Stimulated activated CD4-positive, alpha-beta T cell treated with anti-CD3 and anti-CD28 coated beads, Interleukin-1b, Interleukin-23, amount 100 ng/mL, for 1 hour (primary cell): ENCODE measurements at places on chromosomes 5 and 9.

DNA sequence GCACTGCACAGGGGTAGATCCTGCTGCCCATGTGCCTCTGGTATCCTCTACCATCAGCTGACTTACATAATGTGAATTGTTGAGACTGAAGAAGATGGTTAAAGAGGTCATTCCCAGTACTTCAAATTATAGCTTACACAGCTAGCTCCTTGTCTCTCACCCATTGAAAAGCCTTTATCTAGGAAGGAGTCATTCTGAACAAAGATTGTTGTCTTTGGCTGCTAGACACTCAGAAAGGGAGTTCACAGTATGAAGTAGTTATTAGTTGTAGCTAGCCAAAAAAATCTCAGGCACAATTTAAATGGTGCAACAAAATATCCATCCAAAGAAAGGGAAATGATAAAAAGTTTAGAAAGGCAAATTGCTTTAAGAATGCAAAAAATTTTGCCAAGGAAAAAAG lies 102.0 kb upstream of the NREP start:
- DNase-seq: no peak

- no peak for DNase-seq
Observed at GRCh38 chr9:73880101-73880500, 617.0 kb upstream of the RORB start.

- DNase-seq: no peak
Observed at GRCh38 chr9:92494856-92495255, 12.6 kb upstream of the ASPN start.

- no peak for DNase-seq
Observed at GRCh38 chr9:98191671-98192502, 550 bp downstream of the CORO2A start.

DNA sequence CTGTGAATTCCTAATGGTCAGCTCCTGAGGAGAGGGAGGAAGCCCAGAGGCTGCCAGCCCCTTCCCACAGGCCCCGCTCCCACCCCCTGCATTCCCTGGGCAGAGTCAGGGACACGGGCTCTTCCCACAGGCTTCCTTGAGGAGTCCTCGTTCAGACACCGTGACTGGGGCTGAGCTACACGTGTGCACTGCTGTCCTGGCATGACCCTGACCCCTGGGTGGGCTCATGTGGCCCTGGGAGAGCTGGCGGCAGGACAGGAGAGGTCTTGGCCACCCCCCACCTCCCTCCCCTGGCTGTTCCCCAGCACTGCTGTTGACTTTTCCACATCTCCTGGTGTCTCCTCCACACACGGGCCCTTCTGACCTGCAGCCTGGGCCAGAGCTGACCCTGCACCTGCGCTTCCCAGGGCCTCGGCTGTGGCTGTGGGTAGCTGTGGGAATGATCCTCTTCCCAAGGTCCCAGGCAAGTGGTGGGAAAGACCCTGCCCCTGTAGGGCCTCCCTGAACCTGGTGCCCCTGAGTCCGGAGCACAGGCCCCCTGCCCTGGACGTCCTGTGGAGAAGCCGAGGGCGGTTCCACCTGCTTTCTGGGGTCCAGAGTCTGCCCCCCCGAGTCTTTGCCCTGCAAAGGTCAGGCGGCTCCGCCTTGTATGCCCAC lies 56.5 kb upstream of the NKD2 start:
- DNase-seq: no peak

- no peak for DNase-seq
Observed at GRCh38 chr9:98906273-98907040, 37.2 kb upstream of the COL15A1 start.

DNA sequence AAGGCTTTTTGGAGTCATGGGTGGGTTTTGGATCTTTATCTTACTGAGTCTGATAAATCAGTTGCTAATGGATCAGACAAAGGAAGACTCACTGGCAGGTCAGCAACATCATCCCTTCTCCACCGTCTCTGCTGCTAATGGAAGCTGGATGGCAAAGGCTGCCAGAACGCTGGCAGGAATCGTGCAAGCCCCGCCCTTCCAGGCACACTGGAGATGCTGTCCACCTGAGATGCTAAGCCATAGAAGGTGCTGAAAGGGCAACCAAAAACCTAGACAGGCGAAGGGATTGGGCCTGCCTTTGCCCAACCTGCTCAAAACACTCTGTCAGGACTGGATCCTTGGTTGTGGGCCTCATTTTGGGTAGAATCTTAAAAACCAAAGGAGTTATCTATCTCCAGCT lies 139.5 kb upstream of the FSTL4 start:
- DNase-seq: no peak

DNA sequence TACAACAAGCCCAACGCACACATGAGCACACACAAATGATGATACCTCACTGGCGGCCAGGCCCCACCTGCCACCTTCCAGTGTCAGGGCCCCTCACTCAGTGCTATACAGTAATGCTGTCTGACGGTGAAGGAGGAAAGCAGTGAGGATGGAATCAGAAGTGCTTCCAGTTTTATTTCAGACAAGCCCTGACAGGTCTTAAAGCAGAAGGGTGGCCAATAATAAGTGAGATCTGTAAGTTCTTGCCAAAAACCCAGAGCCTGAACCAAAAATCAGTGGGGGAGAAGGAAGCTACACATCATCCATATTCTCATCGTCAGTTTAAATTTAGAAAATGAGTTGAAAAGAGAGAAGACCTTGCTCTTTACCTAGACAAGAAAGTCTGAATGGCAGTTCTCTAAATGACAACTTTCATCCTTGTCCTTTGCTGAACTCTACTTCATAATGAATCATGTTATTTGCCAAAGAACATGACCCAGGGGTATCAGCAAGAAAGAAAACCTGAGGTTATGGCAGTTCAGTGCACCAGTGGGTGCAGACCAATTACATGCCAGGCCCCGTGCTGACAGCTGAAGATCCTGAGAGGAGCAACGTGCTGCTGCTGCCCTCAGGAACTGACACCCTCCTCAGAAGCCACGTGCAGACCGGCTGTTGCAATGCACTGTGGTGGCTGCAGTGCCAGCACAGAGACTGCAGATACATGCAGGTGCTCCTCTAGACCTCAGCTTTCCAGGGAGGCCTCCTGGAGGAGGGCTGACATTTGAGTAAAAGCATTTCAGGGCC lies 118.7 kb downstream of the DROSHA start:
- no peak for DNase-seq

DNA sequence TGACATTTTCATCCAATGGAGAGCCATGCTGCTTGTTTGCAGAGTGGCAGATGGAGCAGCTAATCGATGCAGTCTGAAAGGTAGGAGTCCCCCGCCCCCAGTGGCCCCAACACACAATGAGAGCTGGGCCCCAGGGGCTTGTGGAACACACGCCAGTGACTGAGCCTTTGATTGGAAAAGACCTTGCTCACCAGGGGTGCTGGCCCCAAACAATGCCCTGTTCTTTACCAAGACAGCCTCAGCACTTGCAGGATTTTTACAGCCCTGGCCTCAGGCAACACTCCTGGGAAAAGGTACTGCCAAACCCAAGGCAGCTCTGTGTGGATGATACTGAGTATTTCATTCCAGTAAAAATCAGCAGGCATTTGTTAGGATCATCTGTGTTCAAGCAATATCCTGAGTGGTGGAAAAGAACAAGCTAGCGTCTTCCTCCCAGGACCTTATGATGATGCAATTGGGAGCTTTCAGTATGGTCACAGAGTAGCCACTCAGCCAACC lies 276.8 kb upstream of the CLINT1 start:
- DNase-seq: no peak

GRCh38 chr9:21690561-21690960 lies 111.9 kb upstream of the MTAP start:
- DNase-seq: no peak

DNA sequence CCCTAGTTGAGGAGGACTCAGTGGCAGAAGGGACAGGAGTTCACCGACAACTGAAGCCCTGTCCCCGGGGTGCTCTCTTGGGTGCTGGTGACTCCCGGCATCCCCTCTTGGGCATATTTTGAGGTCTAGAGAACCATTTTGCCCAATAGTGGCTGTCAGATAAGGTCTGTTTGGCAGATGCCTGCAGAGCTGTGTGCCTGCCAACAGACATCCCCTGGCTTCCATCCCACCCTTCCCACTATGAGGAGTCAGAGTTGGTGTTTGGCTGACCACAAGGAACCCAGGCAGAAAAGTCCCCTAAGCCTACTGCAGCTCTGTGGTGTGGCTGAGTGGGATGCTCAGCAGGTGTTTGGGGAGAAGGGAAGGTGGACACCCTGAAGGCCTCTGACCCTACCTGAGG lies 207.0 kb downstream of the AUH start:
- no peak for DNase-seq

- no peak for DNase-seq
Observed at GRCh38 chr5:10740384-10740783, 20.6 kb downstream of the DAP start.

DNA sequence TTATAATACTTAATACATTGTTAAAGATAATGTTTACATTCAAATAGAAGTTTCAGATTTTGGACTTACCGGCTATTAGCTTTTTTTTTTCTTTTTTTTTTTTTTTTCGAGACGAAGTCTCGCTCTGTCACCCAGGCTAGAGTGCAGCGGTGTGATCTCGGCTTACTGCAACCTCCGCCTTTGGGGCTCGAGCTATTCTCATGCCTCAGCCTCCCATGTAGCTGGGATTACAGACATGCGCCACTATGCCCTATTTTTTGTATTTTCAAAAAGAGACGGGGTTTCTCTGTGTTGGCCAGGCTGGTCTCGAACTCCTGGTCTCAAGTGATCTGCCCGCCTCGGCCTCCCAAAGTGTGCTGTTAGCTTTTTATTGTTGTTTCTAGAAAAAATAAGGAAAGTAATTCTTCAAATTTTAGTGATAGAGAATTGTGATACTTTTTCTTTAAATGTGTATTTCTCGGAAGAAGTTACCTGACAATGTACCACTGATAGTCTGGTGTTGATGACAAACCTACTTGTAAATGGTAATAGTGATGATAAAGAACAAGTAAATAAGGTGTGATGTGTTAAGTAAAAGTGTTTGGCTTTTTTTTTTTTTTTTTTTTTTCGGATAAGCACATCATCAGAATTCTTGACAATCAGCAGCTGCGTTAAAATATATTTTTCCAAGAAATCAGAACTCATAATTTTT lies 2.7 kb downstream of the CDC42SE2 start:
- DNase-seq: no peak

DNA sequence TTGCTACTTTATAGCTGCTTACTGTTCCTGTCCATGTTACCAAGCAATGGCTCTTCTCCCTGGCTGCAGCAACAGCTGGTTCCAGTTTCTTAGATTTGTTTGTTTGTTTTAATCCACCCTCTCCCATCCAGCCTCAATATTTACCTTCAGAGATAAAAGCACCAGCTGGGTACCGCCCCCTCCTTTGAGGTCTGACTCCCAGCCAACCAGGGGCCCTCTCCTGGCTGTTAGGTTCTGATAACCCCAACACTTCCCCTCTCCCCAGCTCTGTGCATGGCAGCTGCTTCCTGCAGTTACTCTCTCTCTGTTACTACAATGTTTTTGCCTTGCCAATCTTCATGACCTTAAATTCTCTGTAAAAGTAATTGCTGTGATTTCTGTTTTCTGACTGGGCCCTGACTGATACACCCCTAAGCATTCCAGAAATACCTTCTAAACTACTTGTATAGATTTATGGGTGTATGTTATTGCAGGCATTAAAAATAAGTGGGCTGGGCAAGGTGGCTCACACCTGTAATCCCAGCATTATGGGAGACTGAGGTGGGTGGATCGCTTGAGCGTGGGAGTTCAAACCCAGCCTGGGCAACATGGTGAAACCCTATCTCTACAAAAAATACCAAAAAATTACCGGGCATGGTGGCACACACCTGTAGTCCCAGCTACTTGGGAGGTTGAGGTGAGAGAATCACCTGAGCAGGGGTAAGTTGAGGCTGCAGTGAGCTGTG lies 2.6 kb upstream of the GCNT1 start:
- no peak for DNase-seq

DNA sequence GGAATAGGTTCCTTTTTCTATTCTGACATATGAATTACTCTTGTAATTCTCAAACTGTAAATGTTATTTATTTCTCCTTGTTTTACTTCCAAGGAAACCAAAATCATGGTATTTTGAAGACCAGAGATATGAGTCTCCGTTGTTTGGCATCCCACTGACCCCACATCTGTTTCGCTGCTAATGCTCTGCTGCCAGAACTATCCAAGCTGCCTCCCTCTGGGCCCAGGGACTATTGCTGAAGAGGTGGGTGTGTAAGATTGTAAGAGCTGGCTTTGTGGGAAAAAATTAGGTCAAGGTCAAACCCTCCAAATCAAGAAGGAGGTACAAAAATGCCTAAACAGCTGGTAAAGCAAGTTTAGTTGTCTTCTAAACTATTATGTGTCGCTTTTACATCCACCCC lies 129.4 kb upstream of the MYO10 start:
- no peak for DNase-seq

GRCh38 chr9:34046784-34047379 lies 1.8 kb downstream of the UBAP2 start:
- DNase-seq: no peak

DNA sequence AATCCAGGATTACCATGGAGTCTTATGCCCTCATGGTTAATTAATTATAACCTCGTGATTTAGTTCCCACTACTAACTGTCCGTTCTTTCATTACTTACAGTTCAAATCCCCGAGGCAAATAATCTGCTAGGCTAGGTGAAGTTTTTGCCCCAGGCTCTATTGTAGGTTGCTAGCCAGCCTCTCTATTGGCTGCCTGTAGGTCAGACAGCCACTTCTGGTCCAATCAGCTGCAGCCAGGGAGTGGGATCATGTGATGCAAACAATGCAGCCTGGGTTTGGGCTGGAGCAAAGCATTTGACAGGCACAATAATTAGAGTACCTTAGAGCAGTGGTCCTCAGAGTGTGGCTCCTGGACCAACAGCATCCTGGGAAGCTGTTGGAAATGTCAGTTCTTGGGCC lies 17.7 kb downstream of the TMEM252 start:
- no peak for DNase-seq

DNA sequence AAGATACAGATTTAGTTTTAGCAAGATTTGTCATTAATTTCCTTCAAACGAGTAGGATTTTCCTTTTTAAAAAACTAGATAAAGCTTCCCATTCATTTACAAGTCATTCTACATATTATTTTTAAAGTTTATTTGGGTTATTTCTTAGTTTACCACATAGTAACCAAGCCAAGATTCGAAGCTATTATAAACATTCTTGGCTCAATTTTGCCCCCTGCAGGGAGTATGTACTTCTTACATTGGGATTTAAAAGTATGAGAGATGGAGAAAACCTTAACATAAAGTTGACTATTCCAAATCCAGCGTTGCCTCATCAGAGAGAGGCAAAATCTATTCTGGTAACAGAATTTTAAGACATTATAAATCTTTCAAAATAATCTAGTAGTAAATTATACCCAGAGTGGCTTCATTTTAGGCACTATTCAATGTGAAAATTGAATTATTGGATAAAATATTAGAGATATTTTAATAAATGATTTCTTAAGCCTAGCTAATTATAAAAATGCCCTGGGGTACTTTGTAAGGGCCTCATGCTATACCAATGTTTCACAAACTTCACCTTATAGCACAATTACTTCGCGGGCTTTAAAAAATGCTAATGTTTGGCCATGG lies 39.1 kb downstream of the FBN2 start:
- DNase-seq: no peak

GRCh38 chr5:170788626-170789304 lies 5.2 kb downstream of the GABRP start:
- no peak for DNase-seq
